ENCODE measurements at places on chromosomes 6 and 20.
A peak's percentile ranks its signal among the peaks of the same experiment; 100 is the strongest.

- no peak for DNase-seq
Observed at GRCh38 chr20:2509794-2510193, 1.1 kb upstream of the ZNF343 start.

DNA sequence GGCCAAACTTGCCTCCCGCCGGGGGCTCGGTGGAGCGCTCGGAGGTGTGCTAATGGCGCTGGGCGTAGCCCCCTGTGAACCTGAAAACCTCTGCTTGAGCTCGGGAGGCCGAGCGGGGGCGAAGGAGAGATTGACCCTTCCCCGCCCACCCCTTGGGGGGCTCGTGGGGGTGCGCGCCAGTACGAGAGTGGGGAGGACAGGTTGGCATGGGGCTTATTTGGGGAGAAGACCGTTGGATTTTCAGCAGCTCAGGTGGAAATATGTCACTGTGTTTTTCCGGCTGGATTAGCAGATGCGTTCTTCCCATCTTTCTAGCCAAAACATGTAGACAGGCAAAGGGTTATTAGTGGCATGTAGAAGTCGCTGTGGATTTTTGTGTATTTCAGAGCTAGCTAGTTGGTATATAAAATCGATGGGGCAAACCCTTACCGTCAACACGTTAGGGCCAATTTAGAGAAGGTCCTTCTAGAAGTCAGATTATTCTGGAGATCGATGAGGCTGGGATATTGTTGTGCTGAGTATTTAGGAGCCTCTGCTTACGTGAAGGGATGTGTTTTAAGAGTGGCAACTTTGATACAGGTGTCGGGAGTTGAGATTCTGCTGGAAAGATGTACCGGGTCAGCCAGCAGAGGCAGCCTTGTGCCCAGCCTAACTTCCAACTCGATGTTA, 525 bp downstream of the NCOA7 start:
- peak; percentile 38 for DNase-seq

DNA sequence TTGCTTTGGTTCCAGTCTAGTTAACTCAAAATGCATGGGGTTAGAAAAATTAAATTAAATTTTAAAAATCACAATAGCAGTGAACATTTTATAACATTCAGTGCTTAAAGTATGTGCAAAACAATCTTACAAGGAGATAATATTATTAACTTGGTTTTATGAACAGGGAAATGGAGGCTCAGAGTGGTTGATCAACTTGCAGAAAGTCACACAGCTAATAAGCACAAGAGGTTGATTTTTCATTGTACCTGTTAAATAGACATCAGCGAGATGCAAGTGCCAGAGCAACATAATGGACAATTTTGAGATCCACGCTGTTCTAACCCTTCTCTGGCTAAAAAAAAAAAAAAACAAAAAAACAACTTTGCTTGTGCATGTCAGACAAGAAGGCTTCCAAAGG, 219.8 kb downstream of the TSHZ2 start:
- DNase-seq: no peak

DNA sequence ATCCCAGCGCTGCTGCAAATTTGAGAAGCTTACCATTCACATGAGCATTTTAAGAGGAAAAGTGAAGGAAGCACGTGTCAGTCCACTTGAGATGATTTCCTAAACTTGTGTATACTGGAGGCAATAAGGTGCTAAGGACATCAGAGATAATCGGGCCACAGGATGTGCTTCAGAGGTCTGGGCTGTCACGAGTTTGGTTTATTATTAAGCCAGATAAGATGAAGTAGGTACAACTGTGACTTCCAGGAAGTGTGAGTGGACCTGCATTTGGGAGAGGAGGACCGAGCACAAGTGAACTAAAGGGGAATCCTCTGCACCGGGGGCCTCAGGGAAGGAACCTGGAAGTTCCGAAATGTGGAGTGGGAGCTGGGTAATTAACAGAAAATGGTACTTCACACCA, 1.4 kb downstream of the SAMD5 start:
- DNase-seq: no peak

- no peak for DNase-seq
Observed at GRCh38 chr20:57688864-57689263, 21.0 kb downstream of the PMEPA1 start.

GRCh38 chr6:3882431-3882830, 33.3 kb downstream of the FAM50B start:
- no peak for DNase-seq

GRCh38 chr6:36515844-36516243, 31.4 kb downstream of the STK38 start:
- DNase-seq: no peak

GRCh38 chr6:163579111-163579879, 164.8 kb downstream of the QKI start:
- no peak for DNase-seq

DNA sequence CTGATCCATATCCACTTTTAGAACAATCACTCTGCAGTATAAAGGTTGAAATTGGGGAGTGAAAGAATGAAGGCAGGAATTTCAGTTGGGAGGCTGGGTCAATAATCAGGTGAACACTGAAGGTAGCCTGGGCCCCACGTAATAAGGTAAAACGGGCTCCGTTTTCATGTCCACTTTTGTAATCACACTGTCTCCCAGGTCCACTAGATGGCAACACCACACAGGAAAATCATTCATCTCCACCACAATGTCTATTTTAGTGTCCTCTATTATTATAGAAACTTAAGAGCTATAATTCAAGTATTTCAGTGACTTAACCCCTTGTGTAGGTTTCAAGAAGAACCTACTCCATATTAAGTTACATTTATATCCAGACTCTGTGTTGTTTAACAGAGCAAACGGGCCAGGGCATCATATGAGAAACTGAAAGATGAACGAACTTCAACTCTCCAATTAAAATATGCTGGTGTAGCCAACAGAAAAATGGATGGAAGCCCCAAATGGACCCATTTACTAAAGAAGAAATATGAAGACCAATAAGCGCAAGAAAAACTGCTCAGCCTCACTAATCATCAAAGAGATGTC, 45.9 kb upstream of the MC3R start:
- no peak for DNase-seq

DNA sequence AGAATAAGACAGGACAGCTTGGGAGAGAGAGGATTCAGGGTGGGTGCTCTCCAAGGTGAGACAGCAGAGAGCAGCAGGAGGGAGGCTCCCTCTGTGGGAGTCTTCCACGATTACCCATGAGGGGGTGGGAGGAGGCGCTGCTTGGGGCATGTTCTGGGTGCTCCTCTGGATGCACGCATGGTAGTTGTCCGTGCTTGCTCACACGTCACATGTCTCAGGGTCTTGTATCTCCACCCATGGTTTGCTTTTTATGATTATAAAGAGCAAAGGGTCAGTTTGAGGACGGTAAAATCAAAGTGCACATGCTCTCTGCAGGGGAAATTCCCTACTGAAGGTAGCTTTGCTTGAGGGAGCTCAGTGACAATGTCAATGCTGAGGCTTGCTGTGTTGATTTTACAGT, 338.4 kb downstream of the THBS2 start:
- DNase-seq: no peak

- no peak for DNase-seq
Observed at GRCh38 chr6:40856271-40856670, 182.8 kb downstream of the UNC5CL start.

DNA sequence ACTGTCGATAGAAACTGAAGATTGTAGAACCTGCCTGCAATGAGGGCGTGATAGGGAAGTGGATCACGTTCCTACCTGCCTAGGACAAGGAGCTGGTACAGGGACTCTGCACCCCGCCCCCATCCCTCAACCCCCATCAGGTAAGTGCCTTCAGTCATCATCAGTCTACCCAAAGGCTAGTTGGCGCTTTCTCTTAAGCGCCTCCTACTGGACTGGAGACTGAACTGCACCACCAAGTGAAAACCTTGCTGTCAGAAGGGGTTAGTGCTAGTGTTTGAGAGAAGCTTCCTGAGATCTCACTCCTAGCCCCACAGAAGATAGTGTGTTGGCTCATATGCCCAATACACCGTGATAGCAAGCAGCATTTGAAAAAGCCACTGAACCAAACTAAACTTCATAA, 706.5 kb upstream of the MAN1A1 start:
- no peak for DNase-seq

GRCh38 chr20:23461180-23461579, 8.5 kb upstream of the CST11 start:
- DNase-seq: no peak

- no peak for DNase-seq
Observed at GRCh38 chr20:625360-625932, 15.3 kb upstream of the TCF15 start.

GRCh38 chr6:14977747-14978382, 268.0 kb upstream of the JARID2 start:
- no peak for DNase-seq

GRCh38 chr6:88808381-88808780, 155.0 kb downstream of the RNGTT start:
- DNase-seq: no peak

DNA sequence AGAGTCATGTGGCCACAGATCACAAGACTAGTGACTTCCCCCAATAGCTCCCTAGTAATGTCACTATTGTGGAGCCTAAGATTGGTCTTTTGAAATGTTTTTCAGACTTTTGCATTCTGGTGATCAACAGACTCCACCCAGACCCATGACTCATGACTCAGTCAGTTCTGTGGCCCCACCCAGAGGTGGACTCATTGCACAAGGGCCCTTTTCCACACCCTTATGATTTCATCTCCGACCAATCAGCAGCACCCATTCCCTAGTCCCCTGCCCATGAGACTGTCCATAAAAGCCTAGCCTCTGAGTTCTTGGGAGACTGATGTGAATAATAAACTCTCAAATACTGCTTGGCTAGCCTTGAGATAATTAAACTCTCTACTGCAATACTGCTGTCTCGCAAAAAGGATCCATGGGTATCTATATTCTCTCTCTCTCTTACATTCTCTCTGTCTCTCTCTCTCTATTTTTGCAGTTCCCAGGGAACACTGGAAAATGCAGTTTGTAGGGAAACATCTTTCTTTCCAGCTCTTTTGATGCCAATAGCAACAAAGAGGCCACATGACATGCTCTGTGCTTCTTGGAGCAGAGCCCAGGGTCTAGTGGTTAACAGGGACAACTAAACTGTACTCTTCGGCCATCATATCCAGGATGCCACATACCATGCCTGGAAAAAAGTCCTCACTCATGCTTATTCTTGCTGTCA, 71.3 kb upstream of the IYD start:
- peak; percentile 20 for DNase-seq

DNA sequence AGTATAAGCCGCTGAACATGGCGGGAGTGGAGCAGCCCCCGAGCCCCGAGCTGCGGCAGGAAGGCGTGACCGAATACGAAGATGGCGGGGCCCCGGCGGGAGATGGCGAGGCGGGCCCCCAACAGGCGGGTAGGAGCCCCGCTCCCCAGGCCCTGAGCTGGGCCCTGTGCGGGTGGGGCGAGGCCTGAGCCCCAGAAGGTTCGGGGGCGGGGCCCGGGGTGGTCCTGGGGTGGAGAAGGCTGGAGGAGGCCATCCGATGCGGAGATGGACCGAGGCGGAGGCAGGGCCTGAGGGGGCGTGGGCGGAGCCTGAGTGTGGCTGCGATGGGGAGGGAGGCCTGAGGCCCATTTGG, 7.1 kb downstream of the L3MBTL1 start:
- DNase-seq: no peak

DNA sequence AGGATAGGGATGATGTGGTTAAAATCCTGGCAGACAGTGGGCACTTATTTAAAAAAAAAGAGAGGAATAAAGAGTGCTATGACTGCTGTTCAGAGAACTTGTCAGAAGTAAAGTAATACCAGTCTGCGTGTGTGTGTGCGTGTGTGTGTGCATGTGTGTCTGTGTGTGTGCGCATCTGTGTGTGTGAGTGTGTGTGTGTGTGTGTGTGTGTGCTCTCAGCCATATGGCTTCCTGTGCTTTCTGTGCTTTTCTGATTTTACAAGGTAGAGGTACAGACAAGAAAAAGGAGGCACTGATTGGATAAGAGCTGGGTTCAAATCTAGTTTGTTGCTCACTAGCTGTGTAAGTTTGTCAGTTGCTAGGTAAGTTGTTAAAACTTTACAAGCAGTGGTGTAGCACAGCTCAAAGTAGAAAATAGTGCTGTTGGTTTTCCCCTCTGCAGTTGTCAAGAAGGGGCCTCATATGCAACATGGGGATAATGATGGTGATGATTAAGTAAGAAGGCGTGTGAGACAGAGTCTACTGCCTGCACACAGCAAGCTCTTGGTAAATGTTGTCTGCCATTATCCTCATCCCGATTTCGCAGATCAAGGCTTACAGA, 155.3 kb upstream of the ZNF217 start:
- DNase-seq: no peak

DNA sequence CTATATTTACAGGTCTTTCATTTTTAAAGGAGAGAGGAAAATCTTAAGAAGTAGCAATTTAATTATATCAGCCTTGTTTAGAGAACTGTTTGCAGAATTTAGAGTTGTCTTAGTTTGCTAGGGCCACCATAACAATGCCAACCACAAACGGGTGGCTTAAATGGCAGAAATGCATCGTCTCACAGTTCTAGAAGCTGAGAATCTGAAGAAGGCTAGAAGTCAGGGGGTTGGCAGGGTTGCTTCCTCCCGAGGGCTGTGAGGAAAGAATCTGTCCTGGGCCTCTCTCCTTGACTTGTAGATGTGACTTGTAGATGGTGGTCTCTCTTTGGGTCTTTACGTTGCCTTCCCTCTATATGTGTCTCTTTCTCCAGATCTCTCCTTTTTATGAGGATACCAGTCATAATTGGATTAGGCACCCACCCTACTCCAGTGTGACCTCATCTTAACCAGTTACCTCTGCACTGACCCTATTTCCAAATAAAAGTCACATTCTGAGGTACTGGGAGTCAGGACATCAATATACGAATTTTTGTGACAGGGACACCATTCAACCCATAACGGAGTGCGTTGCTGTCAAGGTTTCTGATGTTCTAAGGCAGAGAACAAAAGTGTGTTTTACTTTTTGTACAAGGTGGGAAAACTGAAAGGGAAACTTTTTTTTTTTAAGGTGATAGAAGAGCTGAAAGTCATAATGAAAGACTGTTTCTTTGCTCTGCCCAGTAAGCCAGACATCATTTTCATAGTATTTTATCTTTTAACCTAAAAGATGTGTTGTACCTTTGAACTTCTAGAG, 84.4 kb downstream of the SAMD3 start:
- no peak for DNase-seq

DNA sequence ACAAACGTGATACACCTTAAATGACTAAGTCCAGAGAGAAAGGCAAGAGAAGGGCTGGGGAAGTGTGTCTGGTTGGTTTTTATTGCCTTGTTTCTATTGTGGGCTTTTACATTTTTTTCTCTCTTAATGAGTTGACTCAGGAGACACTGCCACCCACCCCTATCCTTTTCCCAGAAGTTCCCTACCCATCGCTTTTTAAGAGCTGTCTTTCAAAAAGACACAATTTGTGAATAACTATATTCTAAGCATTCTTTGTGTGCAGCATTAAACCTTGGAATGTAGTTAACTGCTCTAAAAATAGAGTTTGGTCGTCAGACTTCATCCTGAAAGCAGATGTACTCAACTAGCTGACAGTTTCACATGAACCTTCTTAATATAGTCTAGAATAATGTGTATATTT, 174.9 kb downstream of the ISM1 start:
- DNase-seq: no peak

GRCh38 chr20:34274694-34275093, 28.5 kb downstream of the AHCY start:
- DNase-seq: no peak

- no peak for DNase-seq
Observed at GRCh38 chr6:154578004-154578559, 67.6 kb upstream of the CNKSR3 start.

All from HS-27A (cell line).